ENCODE measurements at places on chromosomes 4 and X. TPM values are rescaled to one million over a fixed set of nuclear protein-coding genes. Genes with fewer than 3 reads are reported as not detected.
A peak's percentile ranks its signal among the peaks of the same experiment; 100 is the strongest.

GRCh38 chr4:16083241-16084191 is at the start of gene PROM1:
TSS of gene PROM1 (minus strand) at chr4:16084023. CDS start at chr4:16075906, 8,117 bp downstream.
- peak within 1 kb of the TSS; percentile 87 for H3K4me3 ChIP-seq
- peaks cover 43% of the 10 kb centered on the region for H3K27me3 ChIP-seq
- no peak within 1 kb of the TSS for H3K27ac ChIP-seq
- peak; percentile 74 for DNase-seq
- 0 out of 2 replicates have a peak, but pooled peaks cover 3% of the 10 kb centered on the region for H3K36me3 ChIP-seq

Gene CXCL5
- total RNA-seq, result 8.1 TPM

- H3K27ac ChIP-seq, result 0 out of 2 replicates have a peak overlapping the region, but pooled peaks have one; percentile 87
- no peaks in the 10 kb centered on the region for H3K36me3 ChIP-seq
- DNase-seq, result no peak
- peaks cover 33% of the 10 kb centered on the region for H3K4me1 ChIP-seq
- H3K27me3 ChIP-seq, result no peaks in the 10 kb centered on the region
These were observed 238.5 kb upstream of the PGRMC2 start for GRCh38 chr4:128525992-128526630.

GRCh38 chr4:25838526-25838925 is 24.3 kb downstream of the SEL1L3 start:
- H3K36me3 ChIP-seq, result no peaks in the 10 kb centered on the region
- H3K27ac ChIP-seq, result 0 out of 2 replicates have a peak overlapping the region, but pooled peaks have one; percentile 28
- no peak overlapping the region for H3K4me3 ChIP-seq
- DNase-seq, result peak; percentile 36

Gene NLGN4X
- 66.9 TPM for total RNA-seq
